ENCODE measurements at places on chromosomes 1 and 21.

DNA sequence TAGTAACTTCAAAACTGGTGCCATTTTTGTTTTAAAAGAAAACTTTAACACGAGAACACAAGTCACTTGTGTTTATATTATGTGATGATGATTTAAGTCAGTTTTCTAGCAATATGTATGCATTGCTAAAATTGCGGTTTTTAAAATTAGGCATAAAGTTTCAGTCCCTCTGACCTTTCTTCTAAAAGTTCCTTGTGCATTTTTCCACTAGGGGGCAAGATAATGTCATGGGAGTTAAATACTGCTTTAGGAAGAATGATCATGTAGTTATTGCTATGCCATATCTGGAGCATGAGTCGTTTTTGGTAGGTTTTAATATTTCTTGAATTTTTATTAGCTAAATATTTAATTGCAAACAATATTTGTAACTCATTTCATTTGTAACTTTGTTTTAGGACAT lies 10.7 kb downstream of the CDC7 start:
- H3K36me3 ChIP-seq, result no peaks in the 10 kb centered on the region
- no peak for DNase-seq
- no peaks in the 10 kb centered on the region for H3K4me1 ChIP-seq
- H3K4me3 ChIP-seq, result no peak overlapping the region
- H3K27me3 ChIP-seq, result no peaks in the 10 kb centered on the region

DNA sequence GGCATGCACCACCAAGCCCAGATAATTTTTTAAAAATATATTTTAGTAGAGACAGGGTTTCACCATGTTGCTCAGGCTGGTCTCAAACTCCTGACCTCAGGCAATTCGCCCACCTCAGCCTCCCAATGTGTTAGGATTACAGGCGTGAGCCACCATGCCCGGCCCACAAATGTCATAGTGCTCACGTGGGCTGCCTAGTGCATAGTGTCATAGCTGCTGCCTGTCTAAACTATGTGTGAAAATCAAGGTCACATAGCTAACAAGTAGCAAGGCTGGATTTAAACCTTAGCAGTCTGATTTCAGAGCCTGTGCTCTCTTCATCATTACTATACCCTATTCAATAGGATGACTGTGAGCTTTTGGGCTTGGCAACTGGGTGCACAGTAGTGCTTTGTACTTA lies 10.3 kb downstream of the C1orf141 start:
- no peak overlapping the region for H3K27ac ChIP-seq
- no peak for DNase-seq
- H3K4me3 ChIP-seq, result no peak overlapping the region
- H3K27me3 ChIP-seq, result no peaks in the 10 kb centered on the region

DNA sequence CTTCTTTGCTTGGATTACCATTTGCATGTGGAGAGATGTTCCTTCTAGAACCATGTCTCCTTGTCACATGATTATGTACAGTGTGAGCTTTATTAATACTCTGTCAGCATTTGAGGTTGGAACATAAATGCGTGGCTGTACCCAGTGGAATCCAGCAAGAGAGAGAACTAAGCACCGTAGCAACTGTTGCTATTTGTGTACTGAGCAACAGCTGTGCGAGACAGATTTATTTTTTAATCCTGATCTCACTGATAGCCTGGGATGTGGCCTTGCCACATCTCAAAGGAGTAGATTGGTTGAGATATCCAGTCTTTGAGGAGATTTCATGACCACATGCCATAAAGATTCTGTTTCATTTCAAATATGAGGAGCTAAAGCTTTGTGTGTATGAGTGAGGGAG lies 43.4 kb downstream of the KIF1B start:
- H3K27ac ChIP-seq, result no peak overlapping the region
- DNase-seq, result no peak
- no peaks in the 10 kb centered on the region for H3K36me3 ChIP-seq
- H3K27me3 ChIP-seq, result no peaks in the 10 kb centered on the region
- peaks cover 5% of the 10 kb centered on the region for H3K4me1 ChIP-seq
- no peak overlapping the region for H3K4me3 ChIP-seq

- no peaks in the 10 kb centered on the region for H3K36me3 ChIP-seq
- peak; percentile 48 for DNase-seq
- no peak overlapping the region for H3K4me3 ChIP-seq
- H3K4me1 ChIP-seq, result peaks cover 23% of the 10 kb centered on the region
- no peaks in the 10 kb centered on the region for H3K27me3 ChIP-seq
Measured at GRCh38 chr1:8352886-8353785, 35.2 kb downstream of the SLC45A1 start.

DNA sequence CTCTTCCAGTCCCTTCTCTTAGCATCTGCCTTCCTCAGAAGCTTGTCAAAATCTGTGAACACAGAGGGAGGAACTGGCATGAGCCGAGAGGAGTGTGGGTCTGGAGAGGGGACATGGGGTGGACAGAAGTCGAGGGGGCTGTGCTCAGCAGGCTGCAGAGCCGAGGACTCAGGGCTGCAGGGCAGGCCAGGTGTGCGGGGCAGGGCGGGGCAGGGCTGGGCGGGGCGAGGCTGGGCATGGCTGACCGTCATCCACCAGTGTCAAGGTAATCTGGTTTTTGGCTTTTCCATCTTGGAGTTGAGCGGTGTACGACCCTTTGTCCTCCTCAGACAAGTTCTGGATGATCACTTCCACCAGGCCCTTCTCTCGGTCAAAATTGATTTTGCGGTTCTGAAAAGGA lies 44.0 kb downstream of the MYOM3 start:
- H3K36me3 ChIP-seq, result no peaks in the 10 kb centered on the region
- no peak for DNase-seq
- H3K4me3 ChIP-seq, result no peak overlapping the region
- H3K27me3 ChIP-seq, result no peaks in the 10 kb centered on the region
- H3K4me1 ChIP-seq, result no peaks in the 10 kb centered on the region
- no peak overlapping the region for H3K27ac ChIP-seq

- H3K36me3 ChIP-seq, result no peaks in the 10 kb centered on the region
- no peak for DNase-seq
- no peaks in the 10 kb centered on the region for H3K27me3 ChIP-seq
- peaks cover 8% of the 10 kb centered on the region for H3K4me1 ChIP-seq
- H3K27ac ChIP-seq, result no peak overlapping the region
- H3K4me3 ChIP-seq, result no peak overlapping the region
Measured at GRCh38 chr1:145955436-145955835, 2.4 kb downstream of the LIX1L start.

GRCh38 chr21:42290505-42290904 lies 24.7 kb downstream of the TFF3 start:
- H3K27me3 ChIP-seq, result no peaks in the 10 kb centered on the region
- no peak for DNase-seq
- no peaks in the 10 kb centered on the region for H3K36me3 ChIP-seq
- no peak overlapping the region for H3K27ac ChIP-seq
- H3K4me1 ChIP-seq, result no peaks in the 10 kb centered on the region

- no peak for DNase-seq
- no peak overlapping the region for H3K27ac ChIP-seq
- no peaks in the 10 kb centered on the region for H3K36me3 ChIP-seq
Measured at GRCh38 chr1:56295949-56296929, 283.1 kb downstream of the PLPP3 start.

GRCh38 chr1:217482356-217483102 lies 148.4 kb downstream of the GPATCH2 start:
- no peak for DNase-seq
- H3K4me1 ChIP-seq, result no peaks in the 10 kb centered on the region
- H3K36me3 ChIP-seq, result no peaks in the 10 kb centered on the region
- H3K27ac ChIP-seq, result no peak overlapping the region

- no peaks in the 10 kb centered on the region for H3K4me1 ChIP-seq
- H3K27ac ChIP-seq, result no peak overlapping the region
- no peak for DNase-seq
- H3K4me3 ChIP-seq, result no peak overlapping the region
Measured at GRCh38 chr1:26986658-26987057, 6.8 kb upstream of the TRNP1 start.

GRCh38 chr1:89487972-89488371 lies 36.7 kb upstream of the LRRC8B start:
- no peak overlapping the region for H3K27ac ChIP-seq
- H3K4me1 ChIP-seq, result no peaks in the 10 kb centered on the region
- DNase-seq, result no peak
- H3K4me3 ChIP-seq, result no peak overlapping the region
- no peaks in the 10 kb centered on the region for H3K27me3 ChIP-seq
- no peaks in the 10 kb centered on the region for H3K36me3 ChIP-seq
